ENCODE measurements at places on chromosomes 13 and 19.
A peak's percentile ranks its signal among the peaks of the same experiment; 100 is the strongest.

GRCh38 chr13:75136151-75136550 is 345.8 kb downstream of the TBC1D4 start:
- no peaks in the 10 kb centered on the region for H3K36me3 ChIP-seq
- H3K4me1 ChIP-seq: no peaks in the 10 kb centered on the region
- no peaks in the 10 kb centered on the region for H3K27me3 ChIP-seq
- no peak overlapping the region for H3K4me3 ChIP-seq
- DNase-seq: no peak

DNA sequence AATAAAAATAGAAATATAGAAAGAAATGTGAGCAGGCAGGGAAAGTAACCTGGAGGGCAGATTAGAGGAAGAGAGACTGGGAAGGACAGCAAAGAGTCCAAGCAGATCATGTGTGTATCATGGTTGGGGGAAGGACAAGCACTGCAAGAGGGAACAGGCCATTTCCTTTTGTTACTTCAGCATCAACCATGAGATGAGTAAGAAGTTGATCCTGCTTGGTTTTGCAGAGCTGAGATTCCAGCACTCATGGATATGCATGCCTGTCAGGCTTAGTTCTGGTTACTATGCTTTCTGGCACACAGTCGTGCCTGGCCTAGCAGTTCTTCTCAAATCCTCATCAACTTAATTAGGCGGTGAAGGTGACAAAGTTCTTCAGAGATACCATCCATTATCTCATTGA is 18.1 kb downstream of the NALCN start:
- H3K4me3 ChIP-seq: no peak overlapping the region
- no peaks in the 10 kb centered on the region for H3K36me3 ChIP-seq
- no peaks in the 10 kb centered on the region for H3K4me1 ChIP-seq
- no peak for DNase-seq

- H3K4me3 ChIP-seq: no peak overlapping the region
- H3K36me3 ChIP-seq: no peaks in the 10 kb centered on the region
- no peaks in the 10 kb centered on the region for H3K27me3 ChIP-seq
- DNase-seq: no peak
- H3K4me1 ChIP-seq: no peaks in the 10 kb centered on the region
Observed at GRCh38 chr13:58083064-58083463, 451.5 kb downstream of the PCDH17 start.

- DNase-seq: no peak
- H3K27me3 ChIP-seq: no peaks in the 10 kb centered on the region
- H3K27ac ChIP-seq: no peak overlapping the region
- H3K4me1 ChIP-seq: no peaks in the 10 kb centered on the region
- no peak overlapping the region for H3K4me3 ChIP-seq
Observed at GRCh38 chr19:47070756-47071155, 22.3 kb upstream of the TMEM160 start.

DNA sequence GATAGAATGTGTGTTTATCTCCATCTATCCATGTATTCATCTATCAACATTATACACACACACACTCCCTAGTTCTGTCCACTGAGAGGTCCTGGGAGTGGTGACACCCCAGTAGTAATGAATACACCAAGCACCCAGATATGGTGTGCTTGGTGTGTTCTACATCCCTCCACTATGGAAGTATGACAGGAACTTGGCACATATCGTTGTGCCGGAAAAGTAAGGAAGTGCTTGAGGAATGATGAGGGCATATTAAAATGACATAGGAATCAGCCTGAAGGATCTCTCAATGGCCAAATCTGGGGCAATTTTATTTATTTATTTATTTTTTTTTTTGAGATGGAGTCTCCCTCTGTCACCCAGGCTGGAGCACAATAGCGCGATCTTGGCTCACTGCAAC is 28.3 kb upstream of the FBXO17 start:
- no peaks in the 10 kb centered on the region for H3K27me3 ChIP-seq
- DNase-seq: no peak
- no peak overlapping the region for H3K27ac ChIP-seq
- H3K36me3 ChIP-seq: no peaks in the 10 kb centered on the region

GRCh38 chr19:32104850-32105235 is 240.6 kb upstream of the ZNF507 start:
- no peaks in the 10 kb centered on the region for H3K36me3 ChIP-seq
- no peak for DNase-seq
- H3K4me1 ChIP-seq: no peaks in the 10 kb centered on the region
- H3K4me3 ChIP-seq: no peak overlapping the region
- no peaks in the 10 kb centered on the region for H3K27me3 ChIP-seq

DNA sequence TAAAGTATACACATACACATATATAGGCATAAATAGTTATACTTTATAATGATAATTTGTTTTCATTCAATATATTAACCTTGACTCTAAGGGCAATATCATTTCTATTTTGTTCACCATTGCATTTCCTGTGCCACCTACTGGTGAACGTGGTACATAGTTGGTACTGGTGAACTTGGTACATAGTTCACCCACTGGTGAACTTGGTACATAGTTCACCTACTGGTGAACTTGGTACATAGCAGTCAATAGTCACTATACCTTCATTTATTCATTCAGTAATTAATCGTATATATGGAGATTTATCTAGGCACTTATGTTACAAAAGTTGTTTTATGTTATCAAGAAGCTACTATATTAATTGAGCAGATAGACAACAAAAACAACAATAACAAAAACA is 172.6 kb upstream of the ATXN8OS start:
- peak; percentile 44 for DNase-seq
- H3K36me3 ChIP-seq: no peaks in the 10 kb centered on the region
- no peaks in the 10 kb centered on the region for H3K4me1 ChIP-seq

- H3K4me1 ChIP-seq: peaks cover 2% of the 10 kb centered on the region
- H3K36me3 ChIP-seq: no peaks in the 10 kb centered on the region
- peak overlapping the region; percentile 6 for H3K27ac ChIP-seq
- no peaks in the 10 kb centered on the region for H3K27me3 ChIP-seq
- peak; percentile 81 for DNase-seq
Observed at GRCh38 chr19:19900139-19900728, 512 bp upstream of the ZNF93 start.

GRCh38 chr13:25059166-25059565 is 36.8 kb upstream of the PABPC3 start:
- H3K27me3 ChIP-seq: no peaks in the 10 kb centered on the region
- H3K27ac ChIP-seq: no peak overlapping the region
- no peak overlapping the region for H3K4me3 ChIP-seq
- no peak for DNase-seq
- H3K4me1 ChIP-seq: no peaks in the 10 kb centered on the region
- no peaks in the 10 kb centered on the region for H3K36me3 ChIP-seq

- peaks cover 8% of the 10 kb centered on the region for H3K36me3 ChIP-seq
- H3K27ac ChIP-seq: no peak overlapping the region
- H3K27me3 ChIP-seq: no peaks in the 10 kb centered on the region
- no peak overlapping the region for H3K4me3 ChIP-seq
Observed at GRCh38 chr19:23772675-23773063, 14.0 kb upstream of the ZNF681 start.

GRCh38 chr13:23557733-23558132 is 12.5 kb upstream of the TNFRSF19 start:
- no peak overlapping the region for H3K4me3 ChIP-seq
- no peaks in the 10 kb centered on the region for H3K4me1 ChIP-seq
- no peaks in the 10 kb centered on the region for H3K36me3 ChIP-seq
- H3K27me3 ChIP-seq: no peaks in the 10 kb centered on the region

- H3K4me1 ChIP-seq: no peaks in the 10 kb centered on the region
- no peak overlapping the region for H3K27ac ChIP-seq
- no peak overlapping the region for H3K4me3 ChIP-seq
- no peaks in the 10 kb centered on the region for H3K36me3 ChIP-seq
Observed at GRCh38 chr19:39582891-39583625, 19.3 kb upstream of the LGALS13 start.

- H3K4me1 ChIP-seq: peaks cover 23% of the 10 kb centered on the region
- DNase-seq: peak; percentile 45
- no peak overlapping the region for H3K4me3 ChIP-seq
- no peaks in the 10 kb centered on the region for H3K36me3 ChIP-seq
- H3K27ac ChIP-seq: peak overlapping the region; percentile 7
Observed at GRCh38 chr19:16586991-16587832, 15.0 kb upstream of the SLC35E1 start.

- DNase-seq: no peak
- no peaks in the 10 kb centered on the region for H3K4me1 ChIP-seq
- H3K27me3 ChIP-seq: no peaks in the 10 kb centered on the region
- H3K36me3 ChIP-seq: no peaks in the 10 kb centered on the region
Observed at GRCh38 chr19:15995536-15995935, 46.7 kb downstream of the OR10H4 start.

GRCh38 chr19:8192221-8192820 is 16.8 kb upstream of the CERS4 start:
- H3K36me3 ChIP-seq: no peaks in the 10 kb centered on the region
- H3K27ac ChIP-seq: no peak overlapping the region

DNA sequence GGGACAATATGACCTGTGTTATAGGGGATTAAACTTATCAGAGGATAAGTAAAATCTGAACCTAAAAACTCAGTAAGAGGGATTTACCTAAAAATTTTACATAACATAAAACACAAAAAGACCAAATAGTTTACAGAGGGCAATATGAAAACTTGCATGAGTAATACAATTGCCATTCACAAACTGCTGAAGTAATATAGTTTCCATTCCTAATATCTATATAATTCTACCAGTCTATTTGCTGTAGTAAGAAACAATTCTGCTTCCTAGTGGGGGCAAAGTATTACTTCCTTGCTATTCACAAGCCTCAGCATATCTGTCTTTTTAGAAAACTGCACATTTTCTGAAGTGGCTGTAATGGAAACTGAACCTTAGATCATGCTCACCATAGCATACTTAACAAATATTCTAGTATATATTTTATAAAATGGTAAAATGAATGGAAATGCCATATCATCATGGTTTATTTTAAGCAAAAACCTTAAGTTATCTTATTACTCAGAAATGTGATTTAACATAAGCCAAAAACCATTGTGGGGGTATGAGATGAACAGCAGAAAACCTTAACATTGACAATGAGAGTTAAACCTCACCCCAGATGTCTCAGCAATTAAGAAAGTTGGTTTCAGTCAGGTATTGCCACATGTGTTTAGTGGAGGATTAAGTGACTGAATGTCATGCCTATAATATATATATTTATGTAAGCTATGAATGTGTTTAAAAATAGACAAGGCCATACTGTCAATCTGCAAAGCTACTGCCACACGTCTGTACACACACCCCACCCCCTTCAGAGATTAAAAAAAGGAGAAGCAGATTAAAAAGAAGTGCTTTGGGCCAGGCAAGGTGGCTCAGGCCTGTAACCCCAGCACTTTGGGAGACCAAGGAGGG is 136.8 kb downstream of the MIPEP start:
- H3K36me3 ChIP-seq: no peaks in the 10 kb centered on the region
- H3K4me3 ChIP-seq: no peak overlapping the region
- peaks cover 2% of the 10 kb centered on the region for H3K4me1 ChIP-seq
- no peaks in the 10 kb centered on the region for H3K27me3 ChIP-seq

DNA sequence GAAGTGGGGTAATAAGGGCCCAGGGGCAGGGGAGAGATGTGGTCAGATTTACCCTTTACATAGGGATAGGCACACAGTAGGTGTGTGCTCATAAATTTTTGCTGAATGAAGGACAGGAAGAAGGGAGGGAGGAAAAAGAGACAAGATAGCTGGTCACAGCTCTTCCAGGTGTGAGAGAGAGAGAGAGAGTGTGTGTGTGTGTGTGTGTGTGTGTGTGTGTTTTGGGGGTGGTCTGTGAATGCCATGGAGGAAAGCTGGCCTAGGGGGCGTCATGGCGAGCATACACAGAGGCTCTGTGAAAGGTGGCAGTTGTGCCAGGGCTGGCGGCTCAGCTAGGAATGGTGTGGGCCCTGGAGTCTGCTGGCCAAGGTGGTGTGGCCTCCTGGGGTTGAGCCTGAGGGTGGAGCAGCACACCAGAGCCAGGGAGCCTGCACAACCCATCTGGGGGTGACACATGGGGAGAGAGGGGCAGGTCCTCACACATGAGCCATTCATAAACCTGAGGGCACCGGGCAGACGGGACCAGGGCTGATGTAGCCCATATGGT is 6.0 kb upstream of the PRX start:
- H3K4me3 ChIP-seq: no peak overlapping the region
- no peaks in the 10 kb centered on the region for H3K27me3 ChIP-seq
- no peak for DNase-seq
- H3K27ac ChIP-seq: no peak overlapping the region
- no peaks in the 10 kb centered on the region for H3K4me1 ChIP-seq

DNA sequence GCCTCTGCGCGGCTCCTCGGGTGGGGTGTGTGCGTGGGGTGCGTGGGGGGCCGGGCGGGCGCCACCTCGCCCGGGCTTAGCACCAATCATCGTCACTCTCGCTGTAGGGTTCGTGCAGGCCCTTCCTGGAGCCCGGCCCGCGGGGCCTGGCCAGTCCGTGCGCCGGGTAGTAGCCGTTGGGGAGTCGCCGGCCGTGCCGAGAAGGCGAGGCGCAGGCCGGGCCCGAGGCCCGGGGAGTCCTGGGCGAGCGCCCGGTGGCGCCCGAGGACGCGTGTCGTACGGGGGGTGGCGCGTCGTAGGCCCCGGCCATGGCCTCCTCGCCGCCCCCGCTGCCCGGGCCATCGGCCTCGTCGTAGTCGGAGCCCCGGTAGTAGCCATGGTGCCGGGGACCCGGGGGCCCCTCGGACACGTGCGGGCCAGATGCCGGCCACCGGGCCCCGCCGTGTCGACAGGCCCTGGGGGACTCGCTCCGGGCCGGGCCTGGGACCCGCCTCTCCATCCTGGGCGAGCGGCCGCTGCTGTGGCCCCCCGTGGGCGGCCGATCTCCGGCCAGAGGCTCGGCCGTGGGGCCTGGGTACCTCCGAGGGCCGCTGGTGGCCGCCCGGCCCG is 57.1 kb downstream of the IER2 start:
- no peak overlapping the region for H3K4me3 ChIP-seq
- no peaks in the 10 kb centered on the region for H3K27me3 ChIP-seq
- H3K27ac ChIP-seq: no peak overlapping the region
